ENCODE measurements at places on chromosomes 11 and 22. TPM values are rescaled to one million over a fixed set of nuclear protein-coding genes. Genes with fewer than 3 reads are reported as not detected.
A peak's percentile ranks its signal among the peaks of the same experiment; 100 is the strongest.

The DEFB131B gene
- total RNA-seq = not detected

The RPS19BP1 gene
- 51.8 TPM for total RNA-seq

The PGR gene
- total RNA-seq = 131 TPM

The NOX4 gene
- total RNA-seq = 35.9 TPM

The SLC6A5 gene
- not detected for total RNA-seq

The PHF21B gene
- total RNA-seq = under 0.01 TPM

The ANKK1 gene
- total RNA-seq = not detected

The FAM76B gene
- 63.5 TPM for total RNA-seq

The SOX10 gene
- total RNA-seq = not detected

The BSCL2 gene
- 24.1 TPM for total RNA-seq

DNA sequence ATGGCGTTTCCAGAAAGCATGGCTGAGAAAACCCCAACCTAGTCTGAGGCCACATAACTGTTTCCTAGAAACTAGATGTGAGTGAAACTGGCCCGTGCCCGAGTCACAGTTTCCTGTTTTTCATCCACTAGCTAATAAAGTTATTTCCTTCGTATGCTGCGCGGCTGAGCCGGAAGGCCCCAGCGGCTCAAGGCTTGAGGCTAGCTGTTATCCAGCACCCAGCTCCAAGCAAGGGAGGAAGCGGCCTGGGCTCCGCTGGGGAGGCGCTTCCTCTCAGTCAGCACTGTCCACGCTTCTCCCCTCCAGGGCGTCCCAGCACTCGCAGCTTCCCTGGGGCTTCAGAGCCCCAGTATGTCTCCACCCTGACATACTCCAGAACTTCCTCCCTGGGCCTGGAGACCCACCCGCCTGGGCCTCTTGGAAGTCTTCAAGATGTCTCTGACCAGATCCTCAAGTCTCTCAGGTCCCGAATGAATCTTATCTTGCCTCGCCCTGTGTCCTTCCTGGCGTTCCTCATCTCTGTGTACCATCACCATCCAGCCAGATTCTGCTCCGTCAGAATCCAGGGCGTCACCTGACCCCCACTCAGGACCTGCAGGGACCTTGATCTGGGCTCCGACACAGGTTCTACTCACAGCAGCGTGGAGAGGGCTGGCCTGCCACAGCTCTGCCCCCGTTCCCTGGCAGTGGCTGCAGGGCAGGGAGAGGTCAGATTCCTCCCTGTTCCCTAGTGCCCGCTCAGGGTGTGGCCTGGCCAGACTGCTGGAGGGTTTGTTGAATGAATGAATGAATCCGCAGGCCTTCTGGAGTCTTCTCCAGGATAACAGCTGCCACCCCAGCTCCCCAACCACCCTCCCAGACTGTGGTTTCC lies 81.9 kb downstream of the LRRC32 start:
- no peaks in the 10 kb centered on the region for H3K36me3 ChIP-seq
- H3K27me3 ChIP-seq = no peaks in the 10 kb centered on the region
- H3K27ac ChIP-seq = peak overlapping the region; percentile 60
- DNase-seq = no peak
- H3K4me1 ChIP-seq = no peaks in the 10 kb centered on the region
- H3K4me3 ChIP-seq = no peak overlapping the region

DNA sequence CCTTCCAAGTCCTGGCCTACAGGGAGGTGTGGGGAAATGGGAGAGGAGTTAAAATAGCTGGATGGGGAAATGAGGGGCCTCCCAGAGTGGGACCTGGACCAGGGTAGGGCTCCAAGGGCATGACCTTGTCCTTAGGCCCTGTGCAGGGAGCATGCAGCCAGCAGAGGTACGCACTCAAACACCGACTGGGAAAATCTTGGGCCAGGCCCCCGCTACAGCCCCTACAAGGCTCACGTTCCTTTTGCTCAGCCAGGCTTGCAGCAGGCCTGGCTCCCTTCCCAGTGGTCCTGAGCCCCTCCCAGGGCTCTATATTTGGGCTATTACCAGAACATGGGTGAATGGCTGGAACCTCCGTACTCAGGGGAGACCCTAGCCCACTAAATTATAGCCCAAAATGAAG lies 31.3 kb downstream of the LMO1 start:
- H3K4me3 ChIP-seq = no peak overlapping the region
- no peak for DNase-seq
- no peak overlapping the region for H3K27ac ChIP-seq
- no peaks in the 10 kb centered on the region for H3K4me1 ChIP-seq
- no peaks in the 10 kb centered on the region for H3K36me3 ChIP-seq

- DNase-seq = no peak
- no peak overlapping the region for H3K4me3 ChIP-seq
- H3K27me3 ChIP-seq = no peaks in the 10 kb centered on the region
- no peaks in the 10 kb centered on the region for H3K36me3 ChIP-seq
- H3K27ac ChIP-seq = no peak overlapping the region
These were observed 37.3 kb downstream of the GALNT18 start for GRCh38 chr11:11584530-11584810.

DNA sequence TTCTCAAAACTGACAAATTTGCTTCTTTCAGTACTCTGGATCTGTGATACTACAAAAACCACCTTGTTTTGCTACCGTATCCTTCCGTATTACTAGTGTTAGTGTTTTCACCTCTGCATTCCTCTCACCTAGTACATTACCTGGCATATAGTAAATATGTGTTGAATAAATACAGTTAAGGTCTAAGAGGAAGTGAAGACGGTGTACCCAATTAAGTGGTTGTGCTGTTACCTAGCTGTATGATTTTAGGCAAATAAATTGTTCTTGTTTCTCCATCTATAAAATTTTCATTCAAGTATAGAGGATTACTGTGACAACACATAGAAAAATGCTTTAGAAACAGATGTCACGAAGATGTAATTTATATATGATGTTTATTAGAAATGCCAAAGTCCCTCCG lies 8.9 kb downstream of the BCL2L13 start:
- H3K36me3 ChIP-seq = no peaks in the 10 kb centered on the region
- DNase-seq = no peak
- H3K27me3 ChIP-seq = no peaks in the 10 kb centered on the region
- no peak overlapping the region for H3K27ac ChIP-seq
- H3K4me1 ChIP-seq = no peaks in the 10 kb centered on the region
- no peak overlapping the region for H3K4me3 ChIP-seq

GRCh38 chr11:9575260-9576240 lies 2.1 kb downstream of the WEE1 start:
- peak overlapping the region; percentile 83 for H3K4me3 ChIP-seq
- no peaks in the 10 kb centered on the region for H3K27me3 ChIP-seq
- no peaks in the 10 kb centered on the region for H3K36me3 ChIP-seq
- H3K27ac ChIP-seq = peak overlapping the region; percentile 99
- no peaks in the 10 kb centered on the region for H3K4me1 ChIP-seq

GRCh38 chr11:15780837-15781236 lies 575.5 kb downstream of the SOX6 start:
- H3K27ac ChIP-seq = no peak overlapping the region
- no peak for DNase-seq
- no peaks in the 10 kb centered on the region for H3K27me3 ChIP-seq
- H3K4me3 ChIP-seq = no peak overlapping the region

DNA sequence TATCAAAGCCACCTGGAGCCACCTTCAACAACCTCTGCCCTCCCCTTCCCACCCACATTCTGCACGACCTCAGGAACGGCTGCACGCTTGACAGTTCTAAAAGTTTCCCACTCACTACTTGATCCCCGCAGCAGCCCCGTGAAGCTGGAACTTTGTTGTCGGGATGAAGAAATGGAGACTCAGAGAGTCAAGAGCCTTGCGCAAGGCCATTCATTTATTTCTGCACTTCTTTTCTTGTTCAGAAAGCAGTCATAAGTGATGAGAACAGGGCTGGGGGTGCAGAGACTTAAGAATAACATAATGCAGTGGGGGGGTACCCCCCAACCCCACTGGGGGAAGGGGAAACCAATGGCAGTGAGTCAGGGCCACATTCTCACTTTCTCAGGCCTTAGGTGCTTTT lies 2.2 kb upstream of the ZFTA start:
- peak overlapping the region; percentile 96 for H3K27ac ChIP-seq
- DNase-seq = no peak
- H3K36me3 ChIP-seq = no peaks in the 10 kb centered on the region
- H3K4me3 ChIP-seq = no peak overlapping the region
- no peaks in the 10 kb centered on the region for H3K4me1 ChIP-seq
- H3K27me3 ChIP-seq = no peaks in the 10 kb centered on the region

GRCh38 chr11:69012092-69013008 lies 696 bp downstream of the MRGPRF start:
- H3K4me3 ChIP-seq = peak overlapping the region; percentile 83
- H3K27me3 ChIP-seq = no peaks in the 10 kb centered on the region
- DNase-seq = peak; percentile 52

- no peak overlapping the region for H3K4me3 ChIP-seq
- no peaks in the 10 kb centered on the region for H3K36me3 ChIP-seq
- no peaks in the 10 kb centered on the region for H3K27me3 ChIP-seq
- DNase-seq = no peak
- H3K27ac ChIP-seq = no peak overlapping the region
These were observed 37.2 kb upstream of the MOB2 start for GRCh38 chr11:1523779-1524178.

- H3K27ac ChIP-seq = no peak overlapping the region
- DNase-seq = no peak
- no peak overlapping the region for H3K4me3 ChIP-seq
- H3K4me1 ChIP-seq = peaks cover 5% of the 10 kb centered on the region
- H3K36me3 ChIP-seq = no peaks in the 10 kb centered on the region
These were observed 492.8 kb downstream of the INSC start for GRCh38 chr11:15607361-15608036.

DNA sequence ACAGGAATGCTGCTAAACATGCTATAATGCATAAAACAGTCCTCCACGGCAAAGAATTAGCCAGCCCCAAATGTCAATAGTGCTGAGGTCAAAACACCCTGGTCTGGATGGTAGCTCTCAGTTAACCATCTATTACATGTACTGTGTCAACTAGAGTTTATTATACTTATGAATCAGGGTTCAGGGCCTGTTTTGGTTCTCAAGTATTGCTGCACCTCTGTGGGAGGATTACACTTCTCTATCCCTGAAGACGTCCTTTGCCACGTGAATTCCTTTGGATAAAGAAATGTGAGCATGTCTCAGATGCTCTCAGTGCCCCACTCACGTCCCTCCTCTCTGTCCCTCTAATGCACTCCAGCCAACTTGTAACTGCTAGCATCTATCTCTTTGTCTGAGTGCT lies 53.4 kb downstream of the SLC1A2 start:
- DNase-seq = no peak
- no peak overlapping the region for H3K4me3 ChIP-seq
- peak overlapping the region; percentile 78 for H3K27ac ChIP-seq
- H3K4me1 ChIP-seq = no peaks in the 10 kb centered on the region

DNA sequence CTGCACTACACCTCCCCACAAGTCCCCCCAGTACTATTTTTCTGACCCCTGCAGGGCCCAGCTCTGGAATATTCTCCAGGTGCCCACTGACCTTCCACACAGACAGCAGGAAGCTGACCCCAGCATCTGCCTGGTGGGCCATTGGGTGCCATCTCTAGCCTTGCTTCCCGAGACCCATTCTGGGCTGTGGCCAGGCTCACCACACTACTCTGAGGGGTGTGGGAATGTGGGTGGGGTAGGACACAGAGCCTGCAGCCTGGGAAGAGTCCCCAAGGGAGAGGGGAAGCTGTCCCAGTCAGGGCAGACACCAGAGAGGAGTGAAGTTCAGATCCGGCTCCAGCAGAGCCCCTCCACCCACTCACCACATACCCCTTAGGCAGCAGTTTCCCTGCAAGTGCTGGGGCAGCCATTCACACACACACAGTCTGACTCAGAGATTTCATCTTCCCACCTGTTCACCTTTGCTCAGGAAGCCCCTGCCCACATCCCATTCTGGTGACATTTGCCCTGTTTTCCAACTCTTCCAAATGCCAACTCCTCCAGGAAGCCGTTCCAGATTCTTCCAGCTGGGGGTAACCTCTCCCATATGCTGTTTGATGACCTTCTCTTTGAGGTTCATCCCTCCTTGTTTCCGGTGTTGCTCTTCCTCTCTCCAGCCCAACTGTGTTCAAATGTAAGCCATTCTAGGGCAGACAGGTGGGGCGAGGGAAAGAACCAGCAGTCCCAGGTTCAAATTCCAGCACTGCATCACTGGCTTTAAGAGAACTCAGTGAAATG lies 1.9 kb downstream of the SLCO2B1 start:
- no peaks in the 10 kb centered on the region for H3K4me1 ChIP-seq
- no peaks in the 10 kb centered on the region for H3K36me3 ChIP-seq
- H3K27me3 ChIP-seq = no peaks in the 10 kb centered on the region

GRCh38 chr11:24375931-24376330 lies 120.9 kb upstream of the LUZP2 start:
- no peak overlapping the region for H3K4me3 ChIP-seq
- no peaks in the 10 kb centered on the region for H3K36me3 ChIP-seq
- no peaks in the 10 kb centered on the region for H3K27me3 ChIP-seq
- no peaks in the 10 kb centered on the region for H3K4me1 ChIP-seq
- H3K27ac ChIP-seq = no peak overlapping the region

- no peak overlapping the region for H3K4me3 ChIP-seq
- no peaks in the 10 kb centered on the region for H3K36me3 ChIP-seq
- no peaks in the 10 kb centered on the region for H3K27me3 ChIP-seq
- no peaks in the 10 kb centered on the region for H3K4me1 ChIP-seq
These were observed 11.0 kb upstream of the SLC5A4 start for GRCh38 chr22:32265882-32266767.

GRCh38 chr22:44130076-44130711 lies 50.5 kb upstream of the PARVG start:
- H3K27me3 ChIP-seq = no peaks in the 10 kb centered on the region
- H3K27ac ChIP-seq = no peak overlapping the region
- no peak for DNase-seq

GRCh38 chr11:112085822-112086421 lies 634 bp downstream of the TIMM8B start:
- no peaks in the 10 kb centered on the region for H3K36me3 ChIP-seq
- peak overlapping the region; percentile 75 for H3K4me3 ChIP-seq
- H3K4me1 ChIP-seq = no peaks in the 10 kb centered on the region
- peak; percentile 19 for DNase-seq

DNA sequence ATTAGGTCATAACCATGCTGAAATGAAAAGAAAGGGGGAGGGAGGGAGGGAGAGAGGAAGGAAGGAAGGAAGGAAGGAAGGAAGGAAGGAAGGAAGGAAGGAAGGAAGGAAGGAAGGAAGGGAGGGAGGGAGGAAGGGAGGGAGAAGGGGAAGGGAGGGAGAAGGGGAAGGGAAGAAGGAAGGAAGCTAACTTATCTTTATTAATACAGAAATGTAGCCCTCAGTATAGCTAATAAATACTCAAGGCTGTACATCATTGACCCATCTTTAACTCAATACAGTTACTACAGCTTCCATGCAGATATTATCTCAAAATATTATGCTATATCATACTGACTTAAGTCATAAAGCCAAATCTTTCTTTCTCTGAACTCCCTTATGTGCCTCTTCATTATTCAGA lies 17.4 kb upstream of the SOX6 start:
- no peaks in the 10 kb centered on the region for H3K27me3 ChIP-seq
- H3K4me3 ChIP-seq = no peak overlapping the region
- H3K27ac ChIP-seq = no peak overlapping the region
- DNase-seq = no peak

- H3K27ac ChIP-seq = no peak overlapping the region
- H3K27me3 ChIP-seq = no peaks in the 10 kb centered on the region
- H3K36me3 ChIP-seq = no peaks in the 10 kb centered on the region
These were observed 12.2 kb downstream of the MOV10L1 start for GRCh38 chr22:50101870-50102565.

GRCh38 chr11:109046284-109046992 lies 375.6 kb upstream of the C11orf87 start:
- H3K36me3 ChIP-seq = no peaks in the 10 kb centered on the region
- no peak overlapping the region for H3K27ac ChIP-seq
- H3K4me1 ChIP-seq = no peaks in the 10 kb centered on the region
- H3K27me3 ChIP-seq = no peaks in the 10 kb centered on the region
- no peak for DNase-seq
- H3K4me3 ChIP-seq = no peak overlapping the region

GRCh38 chr11:19576903-19577302 lies 135.7 kb upstream of the NAV2 start:
- H3K36me3 ChIP-seq = no peaks in the 10 kb centered on the region
- no peak for DNase-seq
- H3K4me3 ChIP-seq = no peak overlapping the region

Data from uterus (tissue), 4 donors.